ENCODE measurements at places on chromosomes 13 and 19. TPM values are rescaled to one million over a fixed set of nuclear protein-coding genes. Genes with fewer than 3 reads are reported as not detected.

- DNase-seq = no peak
These were observed 21.0 kb downstream of the COMP start for GRCh38 chr19:18769989-18770528.

- no peak for DNase-seq
These were observed 32.9 kb upstream of the POU2F2 start for GRCh38 chr19:42165146-42165545.

GRCh38 chr13:111663953-111664421 is 343.5 kb downstream of the TEX29 start:
- no peak for DNase-seq

GRCh38 chr13:112067116-112067741 is at the start of gene SOX1:
Gene SOX1 (plus strand): TSS chr13:112067149. CDS start chr13:112067659, 510 bp downstream.
- no peak for DNase-seq

DNA sequence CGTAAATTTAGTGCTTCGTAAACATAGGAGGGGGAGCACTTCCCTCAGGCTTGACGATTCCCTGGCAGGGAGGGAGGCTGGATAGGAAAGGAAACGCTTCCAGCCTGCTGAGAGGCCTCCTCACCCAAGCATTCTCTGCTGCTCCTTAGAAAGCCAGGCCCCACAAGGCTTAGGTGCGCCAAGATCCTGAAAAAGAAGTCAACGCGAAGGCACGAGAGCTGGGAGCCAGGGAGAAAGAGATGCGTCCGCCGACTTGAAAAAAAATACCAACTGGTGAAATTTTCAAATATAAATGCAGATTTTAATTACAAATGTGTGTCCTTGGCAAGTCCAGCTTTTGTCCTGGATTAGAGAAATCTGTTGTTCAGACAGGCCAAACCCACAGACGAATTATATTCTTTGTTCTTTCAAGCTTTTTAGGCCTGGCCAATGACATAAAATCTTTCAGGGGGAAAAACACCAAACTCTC is 64.0 kb downstream of the ALOX5AP start:
- DNase-seq = no peak

The NLRP4 gene
- total RNA-seq = not detected

The ZNF99 gene
- not detected for total RNA-seq

Data from T-cell (primary cell).